ENCODE measurements at places on chromosomes 12 and 14. TPM values are rescaled to one million over a fixed set of nuclear protein-coding genes. Genes with fewer than 3 reads are reported as not detected.
A peak's percentile ranks its signal among the peaks of the same experiment; 100 is the strongest.

DNA sequence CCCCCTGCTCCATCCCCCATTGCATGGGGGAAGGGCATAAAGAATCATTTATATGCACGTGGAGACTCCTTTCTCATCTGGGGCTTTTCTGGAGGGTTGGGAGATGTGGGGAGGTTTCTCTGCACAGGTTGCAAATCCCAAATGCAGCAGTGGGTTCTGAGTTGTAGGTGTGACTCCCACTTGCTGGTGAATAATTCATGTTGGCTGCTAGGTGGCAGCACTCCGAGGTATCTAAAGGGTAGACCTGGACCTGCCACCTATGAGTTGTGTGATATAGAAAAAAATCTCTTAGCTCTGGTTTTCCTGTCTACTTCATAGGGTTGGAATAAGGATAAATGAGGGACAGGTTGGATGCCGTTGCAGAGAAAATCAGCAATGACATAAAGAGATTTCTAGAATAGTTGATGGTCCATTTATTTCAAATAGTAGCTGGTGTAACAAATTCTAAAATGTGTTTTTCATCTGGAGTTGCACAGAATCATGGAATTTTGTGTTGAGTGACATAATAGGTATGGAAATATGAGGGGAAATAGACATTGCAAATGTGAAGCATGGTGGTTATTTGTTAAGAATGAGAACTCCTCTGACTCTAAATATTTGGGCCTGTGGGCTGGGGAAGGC lies 4.6 kb downstream of the MARCHF9 start:
- peak; percentile 58 for DNase-seq

- DNase-seq, result no peak
Measured at GRCh38 chr12:114500775-114501473, 95.0 kb upstream of the TBX5 start.

DNA sequence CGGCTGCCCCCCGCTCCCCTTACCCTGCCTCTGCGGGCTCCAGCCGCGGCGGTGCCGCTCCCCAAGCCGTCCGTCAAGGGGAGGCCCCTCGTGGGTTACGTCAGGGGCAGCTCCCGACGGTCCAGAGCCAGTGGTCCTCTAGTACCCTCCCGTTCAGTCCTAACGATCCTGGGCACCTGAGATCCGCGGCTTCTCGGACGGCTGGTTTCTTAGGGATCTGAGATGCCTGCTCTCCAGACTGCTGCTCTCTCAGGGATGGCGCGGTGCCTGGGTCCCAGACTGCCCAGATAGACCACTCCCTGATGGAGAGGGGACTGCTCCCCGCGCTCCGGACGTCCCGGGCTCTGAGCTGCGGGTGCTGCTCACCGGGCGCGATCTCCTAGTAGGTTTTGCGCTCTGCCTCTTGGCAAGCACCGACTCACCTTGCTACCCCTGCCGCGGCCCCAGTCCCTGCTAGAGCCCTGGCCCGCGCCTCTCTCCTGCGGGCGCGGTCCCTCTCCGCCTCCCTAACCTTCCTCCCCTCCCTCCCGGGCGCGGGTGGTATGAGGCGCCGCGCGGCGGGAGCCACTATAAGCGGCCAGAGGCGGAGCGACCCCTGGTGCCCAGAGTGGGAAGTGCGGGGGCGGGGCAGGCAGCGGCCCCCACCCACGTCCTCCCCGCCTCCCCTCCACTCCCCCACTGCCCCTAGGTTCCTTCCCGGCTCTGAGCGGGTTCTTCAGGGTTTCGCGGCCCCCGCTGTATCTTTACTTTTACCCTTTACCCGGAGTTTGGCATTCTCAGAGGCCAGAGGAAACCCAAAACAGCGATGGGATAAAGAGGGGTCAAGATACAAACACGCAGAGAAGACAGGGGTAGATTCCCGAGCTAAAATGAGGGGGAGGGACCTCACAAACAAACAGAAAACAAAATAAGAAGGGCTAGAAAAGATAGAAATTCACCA lies at the start of gene C1QL4:
C1QL4 (minus strand) TSS at position 544 of the 940 bp plus-strand sequence. CDS start 711 bp downstream, outside the sequence.
- peak; percentile 81 for DNase-seq

DNA sequence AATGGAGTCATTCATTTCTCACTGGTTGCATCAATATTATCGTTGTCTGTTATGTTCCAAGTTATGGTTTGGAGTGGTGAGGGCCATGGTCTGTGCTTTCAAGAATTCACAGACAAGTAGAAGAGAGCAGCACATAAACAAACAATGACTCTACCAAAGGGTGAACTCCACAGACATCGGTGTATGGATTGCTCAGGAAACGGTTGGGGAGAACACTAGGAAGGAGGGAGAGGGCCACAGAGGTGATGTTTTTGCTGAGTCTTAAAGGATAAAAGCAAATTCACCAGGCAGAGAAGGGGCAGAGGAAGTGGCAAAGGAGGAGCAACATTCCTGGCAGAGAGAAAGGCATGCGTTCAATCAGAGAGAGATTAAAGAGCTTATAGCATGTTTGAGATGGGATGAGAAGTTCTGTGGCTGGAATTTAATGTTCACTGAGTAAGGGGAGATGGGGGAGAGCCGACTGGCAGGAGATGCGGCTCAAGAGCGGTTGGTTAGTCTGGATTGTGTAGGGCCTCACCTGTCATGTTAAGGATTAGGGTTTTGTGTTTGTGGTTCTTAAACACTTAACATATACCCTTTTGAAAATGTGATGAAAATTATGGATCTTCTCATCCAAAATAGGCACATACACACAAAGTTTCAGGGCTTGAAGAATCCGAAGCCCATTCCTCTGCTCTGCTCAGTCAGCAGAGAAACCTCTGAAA lies 42.3 kb upstream of the FRMD6 start:
- DNase-seq, result no peak

The SLC10A1 gene
- not detected for total RNA-seq

- DNase-seq, result no peak
Measured at GRCh38 chr14:81220580-81220829, 254 bp downstream of the GTF2A1 start.

- DNase-seq, result no peak
Measured at GRCh38 chr12:112963227-112963861, 15.0 kb upstream of the OAS2 start.

DNA sequence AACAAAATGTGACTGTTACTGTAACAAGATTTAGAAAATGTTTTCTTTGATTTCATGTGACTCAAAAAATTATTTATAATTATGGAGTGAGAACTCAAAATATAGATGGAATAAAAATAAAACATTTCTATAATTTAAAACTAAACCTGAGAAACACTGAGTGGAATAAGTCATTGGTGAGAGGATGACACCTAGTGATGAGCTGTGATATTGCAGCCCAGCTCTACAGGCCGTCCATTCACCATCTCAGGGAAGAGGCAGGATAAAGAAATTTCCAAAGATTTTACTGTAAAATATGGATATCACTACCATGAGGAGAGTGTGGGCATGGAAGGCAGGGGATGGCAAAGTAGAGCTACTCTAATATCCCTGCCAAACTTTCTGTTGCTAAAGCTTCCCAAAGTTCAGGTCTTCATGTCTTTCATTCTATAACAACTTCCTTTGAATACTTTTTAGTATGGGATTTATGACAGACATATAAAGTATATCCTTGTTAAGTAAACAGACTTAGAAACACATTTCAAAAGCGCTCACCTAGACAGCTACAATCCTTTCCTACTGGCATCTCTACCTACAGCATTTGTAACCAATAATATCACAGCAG lies 308.0 kb downstream of the ITPR2 start:
- DNase-seq, result no peak

- DNase-seq, result no peak
Measured at GRCh38 chr12:11830307-11830801, 180.9 kb downstream of the ETV6 start.

The FAM222A gene
- total RNA-seq, result 0.69 TPM
